Islet precursor cell (in vitro differentiated cells): ENCODE measurements at places on chromosomes 6 and 20.

DNA sequence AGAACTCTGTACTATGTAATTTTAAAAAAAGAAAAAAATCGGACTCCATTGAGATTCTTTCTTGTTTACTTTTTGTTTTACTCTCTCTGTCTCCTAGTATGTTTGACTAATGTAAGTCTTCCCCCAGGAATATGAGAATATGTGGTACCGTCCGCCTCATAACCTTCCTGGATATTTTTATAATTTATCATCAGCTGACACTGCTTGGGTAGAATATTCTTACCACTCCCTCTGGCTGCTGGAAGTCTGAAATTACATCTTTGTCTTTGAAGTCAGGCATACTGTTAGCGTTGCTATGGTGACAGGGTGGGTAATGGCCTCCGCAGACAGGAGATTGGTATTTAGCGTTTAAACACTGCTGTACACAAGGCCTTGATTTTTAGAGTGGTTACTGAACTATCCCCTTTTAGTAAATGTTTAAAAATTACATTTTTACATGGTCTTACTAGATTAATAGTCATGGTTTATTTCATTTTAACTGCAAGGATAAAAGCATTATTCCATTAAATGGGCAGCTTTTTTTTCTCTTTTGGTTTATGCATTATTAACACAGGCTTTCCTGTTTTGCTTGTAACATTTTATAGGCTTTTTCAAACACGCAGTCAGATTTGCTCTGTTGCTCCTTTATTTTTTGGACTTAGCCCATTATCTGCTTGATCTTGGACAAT, 176.4 kb downstream of the ARID1B start:
- DNase-seq = peak; percentile 91

DNA sequence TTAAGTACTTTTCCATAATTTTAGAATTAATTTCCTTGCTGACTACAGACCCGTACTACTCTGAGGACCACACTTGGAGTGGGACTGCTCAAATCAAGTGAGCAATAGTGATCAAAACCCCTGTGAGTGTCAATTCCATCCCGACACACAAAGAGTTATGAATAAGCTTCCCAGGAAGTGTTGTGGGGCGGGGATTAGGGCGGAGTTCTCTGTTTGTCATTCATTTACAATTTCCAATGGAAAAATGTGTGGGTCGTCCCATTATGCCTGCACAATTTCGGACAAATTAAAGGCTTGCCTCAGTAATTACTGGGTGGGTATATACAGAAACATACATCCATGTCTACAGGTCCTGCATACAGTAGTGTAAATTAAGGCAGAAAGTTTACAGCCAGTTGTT, 84.2 kb downstream of the ISM1 start:
- DNase-seq = no peak

- no peak for DNase-seq
These were observed 516.7 kb downstream of the C6orf118 start for GRCh38 chr6:164792666-164793065.

GRCh38 chr6:18327626-18328025, 59.5 kb upstream of the RNF144B start:
- DNase-seq = peak; percentile 64

- no peak for DNase-seq
These were observed 37.1 kb downstream of the PPP1R16B start for GRCh38 chr20:38842558-38842981.

- DNase-seq = no peak
These were observed 3.0 kb downstream of the CSNK2A1 start for GRCh38 chr20:540391-541201.

GRCh38 chr20:45814314-45814713, 1.9 kb downstream of the UBE2C start:
- DNase-seq = no peak

DNA sequence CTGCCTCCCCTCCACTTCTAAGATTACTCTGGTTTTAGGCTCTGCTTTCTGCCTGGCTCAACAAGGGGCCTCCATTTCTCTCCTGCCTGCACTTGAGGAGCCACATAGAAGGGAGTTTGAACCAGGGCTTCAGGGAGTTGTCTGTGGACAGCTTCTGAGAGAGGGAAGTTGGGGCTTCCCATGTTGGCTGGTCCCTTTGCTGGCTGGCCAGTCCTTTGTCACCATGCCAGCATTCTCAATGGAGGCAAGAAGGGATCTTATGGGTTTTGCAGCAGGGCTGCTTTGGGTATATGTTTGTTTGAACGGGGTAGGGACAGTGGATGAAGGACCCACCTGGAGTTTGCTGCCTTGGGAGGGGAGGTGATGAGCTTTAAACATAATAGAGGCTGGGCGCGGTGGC, 124.9 kb downstream of the CARMIL1 start:
- no peak for DNase-seq

GRCh38 chr6:109237077-109237985, 142.0 kb downstream of the CEP57L1 start:
- DNase-seq = no peak

GRCh38 chr6:73121421-73121993, 103.8 kb downstream of the KHDC1L start:
- DNase-seq = no peak

DNA sequence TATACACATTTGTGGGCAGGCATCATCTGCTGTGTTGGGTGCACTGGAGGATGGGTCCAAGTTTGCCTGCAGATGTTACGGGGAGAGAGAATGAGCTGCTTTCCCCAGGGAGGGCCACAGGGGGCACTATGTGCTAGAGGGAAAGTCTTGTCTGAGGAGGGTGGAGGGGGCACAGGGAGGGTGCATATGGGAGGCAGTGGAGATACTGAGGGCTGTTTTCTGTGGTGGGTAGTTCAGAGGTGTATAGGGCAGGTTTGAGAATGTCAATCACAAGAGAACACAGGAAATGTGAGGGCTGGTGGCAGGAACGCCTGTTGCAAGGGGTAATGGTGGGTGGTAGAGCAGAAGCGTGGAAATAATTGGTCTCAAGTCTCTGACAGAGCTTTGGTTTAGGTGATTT, 7.7 kb upstream of the PTPRA start:
- DNase-seq = no peak

GRCh38 chr6:128932061-128932460, 49.1 kb downstream of the LAMA2 start:
- no peak for DNase-seq

DNA sequence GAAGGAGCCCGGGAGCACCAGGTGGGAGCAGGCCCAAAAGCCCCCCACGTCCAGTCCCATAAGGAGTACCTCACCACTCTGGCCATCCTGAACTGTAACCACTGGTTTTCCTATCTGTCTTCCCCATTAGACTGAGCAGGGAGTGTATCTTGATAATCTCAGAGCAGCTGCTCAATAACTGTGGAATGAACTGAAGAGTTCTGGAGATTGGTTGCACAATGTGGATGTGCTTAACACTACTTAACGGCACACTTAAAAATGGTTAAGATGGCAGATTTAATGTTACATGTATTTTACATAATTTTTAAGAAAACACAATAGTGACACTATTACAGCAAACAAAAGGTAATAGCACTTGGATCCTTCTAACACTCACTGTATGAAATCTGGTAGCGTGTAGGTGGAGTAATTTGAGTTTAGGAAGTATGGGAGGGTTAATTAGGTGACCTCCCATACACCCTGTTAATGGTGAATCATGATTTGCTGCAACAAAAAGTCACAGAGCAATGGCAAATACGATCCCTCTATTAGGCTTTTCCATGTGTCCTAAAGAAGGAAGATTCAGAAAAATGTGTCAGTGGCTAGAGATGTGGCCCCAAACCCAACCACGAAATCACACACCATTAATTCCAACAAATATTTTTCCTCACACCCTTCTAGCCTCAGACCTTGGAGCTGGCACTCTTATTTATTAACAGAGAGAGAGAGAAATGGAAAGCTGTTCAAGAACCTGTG, 18.4 kb downstream of the TRAM2 start:
- no peak for DNase-seq

DNA sequence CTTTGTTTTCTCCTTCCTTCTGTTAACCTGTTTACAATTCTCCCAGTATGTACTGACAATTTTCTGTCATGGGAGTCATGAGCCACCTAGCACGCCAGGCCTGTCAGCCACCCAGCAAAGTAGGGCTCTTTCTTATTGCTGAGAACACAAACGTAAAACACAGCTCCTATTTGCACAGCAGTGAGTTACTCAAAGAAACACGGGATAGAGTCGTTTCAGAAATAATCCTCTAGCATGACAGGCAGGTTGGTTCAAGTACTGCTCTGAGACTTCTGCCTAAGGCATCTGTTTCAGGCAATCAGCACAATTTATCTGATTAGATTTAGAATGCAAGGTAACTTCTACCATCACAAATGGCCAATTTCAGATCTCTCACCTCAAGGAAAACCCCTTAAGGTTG, 88.8 kb downstream of the CD24 start:
- DNase-seq = no peak

- DNase-seq = peak; percentile 85
These were observed 184.2 kb downstream of the CDH4 start for GRCh38 chr20:61436283-61436666.

DNA sequence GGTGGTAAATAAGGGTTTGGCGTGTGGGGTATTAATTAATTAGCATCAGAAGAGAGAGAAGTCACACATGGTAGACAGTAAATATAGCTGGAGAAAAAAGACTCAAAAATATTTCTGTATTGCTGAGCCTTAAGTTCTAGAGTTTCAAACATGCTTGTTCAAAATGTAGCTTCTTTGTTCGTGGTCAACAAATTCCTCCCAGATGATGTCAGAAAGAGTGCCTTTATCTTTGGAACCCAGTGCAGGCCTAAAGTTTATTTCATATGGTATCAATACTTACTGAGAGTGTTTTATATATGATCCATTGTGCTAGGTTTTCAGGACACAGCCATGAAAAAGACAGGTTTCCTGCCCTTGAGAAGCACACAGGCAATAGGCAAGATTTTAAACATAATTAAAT, 18.3 kb downstream of the MARCKS start:
- no peak for DNase-seq

- DNase-seq = no peak
These were observed 88.0 kb downstream of the PTPRK start for GRCh38 chr6:128432394-128432793.

GRCh38 chr6:145891126-145891525, 73.0 kb downstream of the SHPRH start:
- DNase-seq = no peak

DNA sequence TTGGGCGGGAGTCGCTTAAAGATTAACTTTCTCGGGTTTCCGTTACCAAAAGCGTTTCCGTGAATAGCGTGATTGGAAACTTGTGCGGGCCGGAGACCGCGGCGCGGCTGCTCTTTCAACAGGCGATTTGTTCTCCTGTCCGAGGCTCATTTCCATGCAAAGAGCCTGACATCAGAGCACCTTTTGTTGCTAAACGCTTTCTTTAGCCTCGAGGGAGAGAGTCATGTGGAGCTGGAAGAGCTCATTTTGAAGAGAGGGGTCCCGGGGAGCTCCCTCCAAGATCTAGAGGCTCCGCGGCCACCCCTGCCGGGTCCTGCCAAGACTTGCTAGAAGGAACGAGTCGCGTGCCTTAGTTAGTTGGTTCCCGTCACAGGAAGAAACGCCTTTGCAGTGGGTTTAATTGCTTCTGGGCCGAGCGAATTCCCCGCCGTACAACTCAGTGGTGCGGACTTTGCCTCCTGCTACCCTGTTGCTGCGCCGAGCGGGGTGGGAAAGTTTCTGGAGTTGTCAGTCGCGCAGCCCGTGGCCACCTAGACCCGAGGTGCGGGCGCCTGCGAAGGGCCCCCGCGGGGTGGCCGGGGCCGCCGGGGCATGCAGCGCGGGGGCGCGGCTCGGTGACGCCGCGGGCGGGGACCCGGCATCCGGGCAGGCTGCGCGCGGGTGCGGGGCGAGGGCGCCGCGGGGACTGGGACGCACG, at the start of gene SASH1:
SASH1 (plus strand) TSS at position 489 of the 697 bp plus-strand sequence. CDS start 230 bp downstream, outside the sequence.
- DNase-seq = peak; percentile 91

GRCh38 chr6:104526376-104526775, 333.3 kb downstream of the HACE1 start:
- no peak for DNase-seq

DNA sequence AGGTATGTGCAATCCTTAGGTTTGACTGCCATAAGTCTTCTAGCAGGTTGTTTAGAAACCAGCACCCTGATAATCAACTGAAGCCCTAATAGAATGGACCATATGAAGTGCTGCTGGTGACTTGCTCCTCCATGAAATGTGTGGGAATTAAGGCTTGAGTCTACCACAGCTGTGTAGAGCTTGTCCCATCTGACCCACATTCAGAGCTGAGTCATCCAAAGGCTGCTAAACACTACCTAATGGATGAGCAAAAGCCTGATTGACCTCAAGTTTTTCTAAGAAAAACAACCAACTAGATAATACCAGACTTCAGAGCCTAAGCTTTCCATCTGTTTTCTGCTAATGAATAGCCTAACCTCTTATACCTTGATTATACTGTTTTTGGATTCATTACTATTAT, 120.3 kb upstream of the MOCS1 start:
- no peak for DNase-seq

GRCh38 chr6:123503619-123504018, 133.1 kb downstream of the TRDN start:
- no peak for DNase-seq

DNA sequence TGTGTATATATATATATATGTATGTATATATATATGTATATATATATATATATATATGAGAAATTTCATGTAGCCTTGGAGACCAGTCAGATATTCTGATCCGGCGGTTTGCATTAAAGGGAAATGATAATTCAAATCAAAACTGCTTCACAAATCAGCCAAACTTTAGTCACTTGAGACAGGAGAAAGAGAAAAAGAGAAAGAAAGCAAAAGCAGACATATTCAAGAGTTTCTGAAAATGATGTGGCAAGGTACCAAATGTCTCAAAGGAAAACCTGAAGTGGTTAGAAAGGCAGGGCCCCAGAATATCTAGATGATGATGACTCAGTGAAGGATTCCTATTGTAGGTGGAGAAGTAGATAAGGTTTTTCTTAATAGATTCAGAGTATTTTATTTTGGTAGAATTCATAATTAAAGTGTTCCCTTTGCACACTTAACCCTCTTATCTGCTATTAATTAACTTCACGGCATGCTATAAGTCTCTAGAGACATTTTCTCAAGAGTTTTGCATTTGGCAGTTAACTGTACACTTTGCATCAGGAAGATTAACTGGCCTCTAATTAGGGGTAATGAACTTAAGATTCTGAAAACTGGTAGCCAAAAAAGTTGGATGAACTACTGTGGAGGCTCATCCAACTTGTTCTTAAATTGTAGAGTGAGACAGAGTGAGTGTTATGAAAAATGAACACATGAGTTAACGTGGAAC, 50.1 kb upstream of the ASF1A start:
- no peak for DNase-seq

- DNase-seq = no peak
These were observed 6.6 kb downstream of the CDC25B start for GRCh38 chr20:3802524-3803239.
